ENCODE measurements at places on chromosomes 11 and 22.

DNA sequence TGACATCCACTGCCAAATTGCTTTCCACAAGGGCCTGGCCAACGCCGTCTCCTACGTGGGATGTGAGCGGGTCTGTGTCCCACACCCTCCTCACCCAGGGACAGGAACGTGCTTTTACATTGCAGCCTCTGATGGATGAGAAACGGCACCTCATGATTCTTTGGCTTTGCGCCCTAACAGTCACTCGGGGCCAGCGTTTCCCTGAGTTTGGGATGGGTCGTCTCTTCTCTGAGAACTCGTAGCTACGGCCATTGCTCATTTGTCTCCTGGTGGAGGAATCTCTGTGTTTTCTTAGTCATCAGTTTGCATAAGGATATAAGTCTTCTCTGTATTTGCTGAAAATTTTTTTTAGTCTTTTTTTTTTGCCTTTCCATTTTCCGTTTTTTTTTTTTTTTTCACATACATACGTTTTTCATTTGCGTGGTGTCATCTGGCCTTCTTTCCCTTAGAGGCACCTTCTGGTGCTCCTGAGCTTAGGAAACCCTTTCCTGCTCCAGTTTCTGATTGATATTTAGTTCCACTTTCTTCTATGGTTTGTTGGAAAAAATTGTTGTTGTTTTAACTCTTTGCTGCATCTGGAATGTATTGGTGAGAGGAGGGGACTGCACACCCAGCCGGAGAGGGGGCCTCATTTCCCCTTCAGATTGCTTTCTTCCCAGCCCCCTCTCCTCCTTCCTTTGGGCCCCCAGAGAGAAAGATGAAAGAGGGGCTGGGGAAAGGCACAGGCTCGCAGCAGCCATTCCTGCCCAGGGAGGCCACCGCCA is 12.0 kb downstream of the TNNT3 start:
- DNase-seq: peak; percentile 75

DNA sequence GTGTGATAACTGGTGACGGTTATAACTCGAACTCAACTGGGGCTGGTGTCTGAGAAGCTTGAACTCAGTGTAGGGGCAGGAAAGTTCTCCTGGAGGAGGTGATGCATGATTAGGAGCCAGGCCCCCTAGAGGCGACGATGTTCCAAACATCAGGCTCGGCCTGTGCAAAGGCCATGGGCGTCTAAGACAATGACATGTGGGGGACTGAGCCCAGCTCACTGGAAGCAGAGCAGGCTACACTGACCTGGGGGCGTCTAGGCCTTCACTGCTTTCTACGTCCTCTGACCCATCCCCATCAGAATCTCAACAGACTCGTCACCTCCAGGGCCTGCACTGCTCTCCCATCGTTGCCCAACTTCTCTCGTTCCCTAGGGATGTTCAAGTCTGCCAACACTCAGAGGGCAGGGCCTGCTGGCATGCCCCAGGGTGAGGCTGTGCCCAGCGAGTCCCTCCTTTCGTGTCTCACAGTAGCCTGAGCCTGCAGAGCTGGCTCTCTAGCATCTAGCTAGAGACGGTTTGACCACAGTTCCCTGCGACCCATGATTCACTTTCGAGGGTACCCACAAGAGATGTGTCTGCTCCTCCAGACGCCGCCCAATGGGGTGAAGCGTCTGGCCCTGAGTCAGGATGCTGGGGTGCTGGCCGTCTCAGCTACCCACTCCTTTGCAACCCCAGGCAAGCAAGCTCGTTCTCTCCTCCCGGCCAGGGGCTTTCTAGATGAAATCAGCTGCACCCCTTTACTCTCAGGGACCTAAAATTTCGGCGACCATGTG is 1.1 kb upstream of the ATG16L2 start:
- DNase-seq: peak; percentile 59

GRCh38 chr11:100769617-100770016 is 82.5 kb downstream of the ARHGAP42 start:
- DNase-seq: no peak

GRCh38 chr22:16989915-16990314 is 18.1 kb downstream of the GAB4 start:
- DNase-seq: no peak

DNA sequence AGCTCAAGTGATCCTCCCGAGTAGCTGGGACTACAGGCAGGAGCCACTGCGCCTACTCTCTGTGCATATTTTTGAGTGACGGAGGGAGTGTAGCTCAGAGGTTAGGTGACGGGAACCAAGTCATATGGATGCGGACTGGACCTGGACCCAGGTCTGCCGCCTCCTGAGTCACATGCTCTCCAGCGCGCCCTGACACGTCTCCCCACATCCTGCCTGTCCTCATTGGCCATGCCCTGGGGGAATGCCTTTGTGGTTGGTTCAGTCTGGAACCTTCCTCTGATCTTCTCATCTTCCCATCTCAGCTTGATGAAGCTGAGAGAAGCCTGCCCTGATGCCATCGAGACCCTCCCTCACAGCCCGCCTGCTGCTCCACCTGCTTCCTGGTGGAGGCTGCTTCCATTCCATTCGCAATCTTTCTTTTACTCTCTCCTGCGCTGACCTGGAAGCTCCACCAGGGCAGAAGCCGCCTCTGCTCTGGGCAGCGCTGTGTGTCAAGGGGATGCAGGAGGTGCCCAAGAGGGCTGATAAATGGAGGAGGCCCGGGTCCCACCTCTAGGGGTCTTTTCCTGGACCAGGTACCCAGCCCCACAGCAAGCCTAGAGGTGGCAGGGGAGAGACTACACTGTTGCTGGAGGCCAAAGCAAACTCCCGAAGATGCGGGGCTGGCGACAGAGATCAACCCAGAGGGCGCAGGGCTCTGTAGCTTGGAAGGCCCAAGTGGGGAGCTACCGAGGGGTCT is 13.9 kb upstream of the BAIAP2L2 start:
- no peak for DNase-seq

- no peak for DNase-seq
These were observed 48.5 kb upstream of the TCF20 start for GRCh38 chr22:42318967-42319366.

GRCh38 chr11:88152381-88152780 is 22.9 kb downstream of the RAB38 start:
- DNase-seq: no peak

DNA sequence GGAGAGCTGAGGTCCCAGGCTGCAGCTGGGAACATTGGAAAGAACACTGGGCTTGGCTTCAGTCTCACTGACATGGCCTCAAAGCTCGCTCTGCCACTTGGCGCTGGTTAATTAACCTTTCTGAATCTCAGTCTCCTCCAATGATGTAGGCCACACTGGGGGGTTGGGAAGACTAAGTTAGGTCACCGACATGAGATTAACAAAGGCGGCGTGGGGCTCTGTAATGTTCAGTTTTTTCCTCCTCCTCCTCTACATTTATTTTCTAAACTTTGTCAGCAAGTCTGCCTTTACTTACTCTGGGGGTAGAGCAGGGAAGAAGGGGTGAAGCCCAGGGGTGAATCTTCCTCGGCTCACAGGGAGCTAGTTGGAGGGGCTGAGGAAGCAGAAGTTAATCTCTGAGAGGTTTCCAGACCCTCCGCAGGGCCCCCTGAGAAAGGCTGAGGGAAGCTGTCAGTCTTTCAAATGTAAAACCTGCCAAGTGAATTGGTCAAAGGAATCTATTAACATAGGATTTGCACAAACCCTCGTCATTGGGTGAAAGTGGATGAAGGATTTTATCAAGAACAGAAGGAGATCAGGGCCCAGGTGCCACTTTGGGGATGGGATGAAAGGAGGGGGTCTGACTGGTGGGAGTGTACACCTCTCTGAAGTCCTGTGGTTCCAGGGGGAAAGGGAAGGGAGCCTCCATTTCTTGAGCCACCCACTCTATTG is 32.1 kb upstream of the TENM4 start:
- DNase-seq: no peak

DNA sequence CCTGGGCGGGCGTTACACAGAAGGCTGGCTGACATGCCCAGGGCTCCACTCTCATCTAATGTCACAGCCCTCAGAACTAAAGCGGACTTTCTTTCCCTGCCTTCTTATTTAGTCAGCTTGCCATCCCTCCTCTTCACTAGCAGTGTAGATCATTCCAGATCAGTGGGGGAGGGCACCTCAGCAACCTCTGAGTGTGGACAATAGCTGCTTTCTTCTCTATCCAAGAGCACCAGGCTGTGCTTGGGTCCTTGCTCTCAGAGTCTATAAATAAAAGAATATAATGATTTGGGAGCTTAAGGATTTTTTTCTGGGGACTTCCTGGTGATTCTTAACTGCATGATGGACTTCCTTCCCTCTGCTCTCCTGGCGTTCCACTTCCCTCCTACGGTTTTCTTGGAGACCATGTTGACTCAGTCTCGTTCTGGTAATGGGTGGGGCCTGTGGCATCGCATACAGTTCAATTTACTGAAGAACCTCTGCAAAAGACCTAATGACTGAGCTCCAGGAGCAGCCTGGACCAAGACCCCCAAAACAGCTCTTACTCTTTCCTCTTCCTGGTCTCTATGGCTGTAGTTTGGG is 2.9 kb upstream of the HMBS start:
- no peak for DNase-seq

- no peak for DNase-seq
These were observed 160.0 kb downstream of the FCHSD2 start for GRCh38 chr11:72981971-72982685.

DNA sequence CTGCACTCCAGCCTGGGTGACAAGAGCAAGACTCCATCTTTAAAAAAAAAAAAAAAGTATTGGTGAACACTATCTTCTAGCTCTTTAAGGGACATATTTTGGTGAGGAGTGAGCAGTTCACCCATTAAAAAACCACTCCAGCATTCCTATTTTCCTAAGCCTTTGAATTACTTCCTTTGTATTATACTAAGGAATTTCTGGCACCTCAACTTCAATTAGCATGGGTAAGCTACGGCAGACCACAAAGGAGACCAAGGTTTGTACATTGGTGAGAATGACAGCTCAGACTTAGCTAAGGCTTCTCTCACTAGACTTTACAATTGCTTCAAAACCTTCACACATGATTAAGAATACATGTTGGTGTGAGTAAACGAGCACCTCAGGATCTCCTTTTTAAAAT is 57.0 kb upstream of the BIRC3 start:
- no peak for DNase-seq

DNA sequence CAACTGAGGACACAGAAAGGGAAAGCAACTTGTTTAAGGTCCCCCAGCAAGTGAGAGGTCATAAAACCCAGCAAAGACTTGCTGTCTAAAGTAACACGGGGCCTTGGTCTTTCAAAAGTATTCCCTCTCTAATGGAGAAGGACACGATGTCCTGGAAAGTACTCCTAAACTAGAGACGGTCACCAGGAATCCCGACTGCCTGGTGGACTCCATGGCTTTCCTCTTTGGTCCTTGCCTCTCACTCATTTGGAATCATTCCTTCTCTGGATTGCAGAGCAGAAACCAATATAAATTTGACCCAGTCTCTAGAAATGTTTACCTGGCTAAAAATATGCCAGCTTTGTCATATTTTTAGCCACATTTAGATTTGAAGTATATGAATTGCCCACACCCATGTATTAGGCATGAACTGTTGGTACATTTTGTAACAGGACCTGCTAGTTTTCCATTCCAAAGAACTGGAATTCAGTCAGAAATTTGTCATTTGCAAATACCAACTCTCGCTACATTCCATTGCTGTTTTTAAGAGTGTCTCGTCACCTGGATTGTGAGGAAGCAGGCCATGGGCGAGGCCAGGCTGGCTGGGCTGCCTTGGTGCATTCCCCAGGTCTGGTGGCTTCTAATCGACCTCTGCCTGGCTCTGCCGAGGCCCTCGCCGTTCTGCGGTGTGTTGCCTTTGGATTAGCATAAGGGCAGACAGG is 12.9 kb downstream of the NAV2 start:
- DNase-seq: peak; percentile 41

DNA sequence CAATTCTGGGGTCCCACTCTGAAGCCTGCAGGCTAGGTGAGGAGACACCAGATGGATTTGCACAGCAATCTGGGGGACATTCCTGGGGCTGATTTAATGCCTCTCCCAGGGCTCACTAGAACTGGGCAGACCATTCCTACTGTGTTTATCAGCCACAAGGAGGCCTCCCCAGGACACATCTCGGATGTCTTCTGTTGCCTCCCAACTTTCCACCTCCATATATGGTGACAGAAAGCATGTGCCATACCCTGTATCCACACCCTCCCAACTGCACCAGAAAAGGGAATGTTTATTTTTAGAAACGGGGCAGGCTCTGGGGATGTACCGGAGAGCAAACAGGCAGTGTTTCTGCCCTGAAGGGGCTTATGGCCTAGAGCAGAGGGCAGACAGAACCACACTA is 181.8 kb downstream of the CSNK2A3 start:
- peak; percentile 34 for DNase-seq

GRCh38 chr22:18133452-18133851 is 16.5 kb upstream of the USP18 start:
- DNase-seq: no peak

DNA sequence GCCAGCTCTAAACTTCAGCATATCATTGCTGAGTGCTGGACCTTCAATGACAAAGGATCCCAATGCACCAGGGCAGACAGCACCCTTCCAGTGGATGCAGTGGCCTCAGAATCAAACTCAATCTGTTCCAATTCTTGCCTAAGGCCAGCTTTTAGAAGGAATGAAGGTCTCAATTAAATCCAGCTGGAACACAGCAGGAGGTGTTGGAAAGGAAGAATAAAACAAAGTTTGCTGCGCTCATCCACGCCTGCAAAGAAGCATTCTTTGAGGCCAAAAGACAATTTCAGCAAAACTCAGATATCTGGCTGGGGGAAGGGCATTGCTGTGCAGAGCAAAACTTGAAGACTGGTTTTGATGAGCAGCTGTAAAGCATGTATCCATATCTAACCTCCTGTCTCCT is 120.7 kb downstream of the CCDC81 start:
- no peak for DNase-seq

GRCh38 chr11:59659981-59660380 is 8.9 kb downstream of the PATL1 start:
- no peak for DNase-seq

DNA sequence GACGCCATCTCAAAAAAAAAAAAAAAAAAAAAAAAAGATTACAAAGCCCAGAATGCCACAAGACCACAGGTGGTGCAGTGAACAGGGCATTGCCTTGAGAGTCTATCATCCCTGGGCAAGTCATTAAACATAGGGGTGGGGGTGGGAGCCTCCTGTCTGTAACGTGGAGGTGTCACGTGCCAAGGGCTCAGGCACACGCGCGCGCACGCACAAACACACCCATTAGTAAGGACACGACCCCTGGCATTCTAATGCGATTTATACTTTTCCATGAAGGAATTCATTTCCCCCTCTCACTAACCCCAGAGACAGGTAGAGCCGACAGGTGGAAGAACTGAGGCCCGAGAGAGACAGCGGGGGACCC is 5.8 kb upstream of the GCAT start:
- DNase-seq: no peak

All from stomach (tissue), 19 donors.